Left ventricle myocardium inferior (tissue), 1 donor: ENCODE measurements at places on chromosomes 4 and X.

- no peak for DNase-seq
Measured at GRCh38 chr4:139461022-139461628, 7.2 kb downstream of the RAB33B start.

DNA sequence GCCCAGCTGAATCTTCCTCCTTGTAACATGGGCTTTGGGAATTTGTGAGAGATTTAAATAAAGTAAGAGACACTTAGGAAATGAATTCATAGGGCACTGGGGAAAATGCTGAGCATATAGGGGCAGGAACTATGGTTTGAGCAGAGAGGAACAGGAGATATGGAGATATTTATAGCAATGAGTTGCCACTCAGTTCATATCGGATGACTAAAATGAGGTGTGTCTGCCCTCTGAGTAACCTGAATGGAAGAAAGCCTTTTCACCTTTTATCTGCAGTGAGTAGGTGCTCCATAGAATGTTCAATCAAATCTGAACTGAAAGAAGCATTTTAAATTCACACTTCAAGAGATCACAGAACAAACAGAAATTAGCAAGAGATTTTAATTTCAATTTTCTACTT lies 105.7 kb downstream of the CEP44 start:
- DNase-seq: no peak

DNA sequence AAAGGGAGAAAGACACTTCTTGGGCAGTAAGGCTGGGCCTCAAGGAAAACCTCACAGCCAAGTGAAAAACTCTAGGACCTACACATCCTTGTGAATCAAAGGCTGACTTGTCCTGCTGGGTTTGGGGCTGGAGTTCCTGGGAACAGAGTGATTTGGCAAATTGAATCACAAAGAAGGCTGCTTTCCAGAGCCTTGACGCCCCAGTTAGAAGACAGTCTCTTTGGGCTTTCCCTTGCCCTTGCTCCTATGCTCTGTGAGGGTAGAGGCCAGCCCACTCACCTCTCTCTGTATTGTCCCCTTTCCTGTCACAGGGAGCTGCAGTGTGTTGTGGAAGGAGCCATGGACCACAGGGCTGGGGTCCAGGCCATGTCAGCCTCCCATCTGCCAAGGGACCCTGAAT lies 9.6 kb downstream of the AMER1 start:
- DNase-seq: no peak

DNA sequence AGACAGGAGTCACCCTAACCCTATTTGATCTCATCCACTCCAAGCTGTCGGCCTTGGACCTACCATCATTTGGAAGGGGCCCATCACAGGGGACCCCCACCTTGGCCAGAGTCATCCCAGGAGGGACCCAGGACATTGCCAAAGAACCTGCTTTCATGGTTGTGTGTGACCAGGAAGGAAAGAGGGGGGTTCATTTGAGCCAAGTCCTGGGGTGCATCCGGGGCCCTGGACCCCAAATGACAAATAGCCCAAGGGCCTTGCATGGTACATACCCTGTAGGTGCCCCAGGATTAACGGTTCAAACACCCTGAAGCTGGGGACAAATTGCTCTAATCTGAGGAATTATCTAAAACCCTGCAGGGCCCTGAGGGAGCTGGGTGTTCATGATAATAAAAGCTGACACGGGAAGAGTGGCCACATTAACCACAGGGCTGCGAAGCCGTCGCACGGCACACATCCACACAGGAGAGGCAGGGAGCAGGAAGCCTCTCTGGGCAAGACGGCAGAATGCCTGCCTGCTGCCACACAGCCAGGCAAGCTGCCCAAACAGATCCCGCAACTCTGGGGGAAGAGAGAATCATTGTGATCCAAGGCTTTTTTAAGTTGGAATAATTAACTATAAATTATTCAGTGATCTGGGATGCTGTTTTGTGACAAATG lies 28.2 kb upstream of the PPP2R2C start:
- DNase-seq: no peak

DNA sequence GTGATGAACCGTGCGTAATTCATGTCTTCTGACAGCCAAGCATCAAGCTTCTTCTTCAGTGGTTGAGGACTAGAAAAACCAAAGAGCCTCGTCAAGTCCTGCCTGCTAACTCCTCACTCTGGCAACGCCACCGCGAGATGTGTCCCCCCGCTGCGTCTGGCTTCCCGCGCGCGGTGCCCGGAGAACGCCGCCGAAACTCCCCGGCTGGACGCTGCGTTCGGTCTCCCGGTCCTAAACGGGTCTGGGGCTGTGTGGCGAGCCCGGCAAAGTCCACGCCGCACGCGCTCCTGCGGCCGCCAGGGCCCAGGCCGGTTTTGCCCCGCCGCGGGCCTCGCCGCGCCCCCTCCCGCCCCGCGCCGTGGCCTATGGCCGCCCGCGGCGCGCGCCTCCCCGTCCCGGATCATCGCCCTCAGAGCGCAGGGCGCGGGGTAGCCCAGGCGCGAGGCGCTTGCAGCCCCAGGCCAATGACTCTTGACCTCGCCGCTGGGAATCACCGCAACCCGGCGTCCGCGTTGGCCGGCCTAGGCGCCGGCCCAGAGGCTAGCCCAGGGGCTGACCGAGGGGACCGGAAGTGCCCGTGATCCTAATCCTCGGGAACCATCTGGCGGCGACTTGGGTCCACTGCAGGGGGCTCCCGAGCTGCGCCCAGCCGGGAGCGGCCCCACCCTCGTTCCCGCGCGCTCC lies at the start of gene AADAT:
Gene AADAT, minus strand, starts transcription at position 289 of the 684 bp plus-strand sequence. Its CDS starts 266 bp downstream, at position 23.
- DNase-seq: peak; percentile 79
